ENCODE measurements at places on chromosomes 1 and 21. TPM values are rescaled to one million over a fixed set of nuclear protein-coding genes. Genes with fewer than 3 reads are reported as not detected.

GRCh38 chr1:231315887-231316286, 21.8 kb downstream of the EXOC8 start:
- peak; percentile 46 for DNase-seq

DNA sequence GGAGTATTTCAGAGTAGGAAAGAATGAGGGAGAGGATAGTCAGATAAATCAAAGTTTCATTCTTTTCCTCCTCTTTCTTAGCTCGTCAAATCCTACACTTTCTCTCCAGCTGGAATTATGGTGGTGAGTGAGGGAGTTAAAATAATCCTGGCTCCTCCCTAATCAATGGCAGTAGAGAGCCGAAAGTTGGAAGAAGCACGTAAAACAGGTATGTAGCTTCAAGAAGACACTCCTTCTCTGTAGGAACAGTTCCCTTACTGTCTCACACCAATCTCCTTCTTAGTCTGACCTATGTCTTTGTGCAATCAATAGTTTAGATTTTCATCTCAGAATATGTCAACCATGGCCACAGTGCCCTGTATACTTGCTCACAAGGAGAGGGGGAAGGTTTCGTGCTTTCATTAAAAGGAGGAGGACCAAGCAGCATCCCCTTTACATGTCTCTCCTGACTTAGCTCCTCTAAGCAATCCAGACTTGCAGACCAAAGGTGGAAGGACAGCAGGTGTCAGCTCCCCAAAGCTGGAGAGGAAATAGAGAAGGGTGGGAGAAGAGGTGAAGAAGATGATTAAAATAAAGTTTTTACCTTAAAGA, 878 bp downstream of the MINDY1 start:
- DNase-seq: no peak

DNA sequence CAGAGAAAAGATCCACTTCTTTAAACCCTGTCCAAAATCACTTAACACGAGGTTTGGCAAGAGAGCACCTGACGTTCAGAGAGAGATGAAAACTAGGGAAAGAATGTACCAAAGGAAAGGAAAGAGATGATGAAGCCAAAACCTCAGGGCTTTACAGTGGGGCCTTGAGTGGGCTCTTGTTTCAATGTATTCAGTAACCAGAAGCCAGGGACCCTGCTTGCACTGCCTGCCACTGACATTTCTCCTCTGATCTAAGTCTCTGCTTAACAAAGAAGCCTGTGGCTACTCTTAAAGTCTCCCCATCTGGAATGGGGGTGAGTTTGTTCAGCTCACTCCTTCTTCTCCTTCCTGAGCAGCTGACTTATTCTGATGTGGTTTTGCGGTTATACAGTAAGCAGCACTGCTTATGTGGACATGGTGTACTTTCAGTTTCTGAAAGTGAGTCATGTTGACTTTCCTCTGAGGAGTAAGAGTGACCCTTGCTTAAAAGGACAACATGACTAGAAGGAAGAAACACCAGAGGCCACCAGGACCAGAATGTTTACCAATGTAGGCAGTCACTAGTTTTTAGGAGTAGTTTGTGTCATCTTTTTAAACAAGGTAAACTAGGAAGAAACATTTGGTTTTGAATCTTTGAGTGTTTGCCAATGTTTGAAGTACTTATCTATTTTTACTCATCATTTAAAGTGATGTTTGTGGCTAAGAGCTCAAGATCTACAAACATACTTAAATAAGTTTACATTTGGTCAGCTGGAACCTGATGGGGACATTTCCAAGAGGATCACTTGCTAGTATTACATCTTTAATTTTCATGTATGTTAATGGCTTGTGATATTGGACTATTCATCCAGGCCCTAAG, 87.4 kb downstream of the FASLG start:
- DNase-seq: peak; percentile 34

- DNase-seq: no peak
Measured at GRCh38 chr1:85093644-85094043, 45.3 kb upstream of the MCOLN3 start.

- no peak for DNase-seq
Measured at GRCh38 chr1:47837866-47838561, 159.2 kb downstream of the TRABD2B start.

GRCh38 chr1:109547463-109548320, 723 bp upstream of the GNAI3 start:
- peak; percentile 18 for DNase-seq

DNA sequence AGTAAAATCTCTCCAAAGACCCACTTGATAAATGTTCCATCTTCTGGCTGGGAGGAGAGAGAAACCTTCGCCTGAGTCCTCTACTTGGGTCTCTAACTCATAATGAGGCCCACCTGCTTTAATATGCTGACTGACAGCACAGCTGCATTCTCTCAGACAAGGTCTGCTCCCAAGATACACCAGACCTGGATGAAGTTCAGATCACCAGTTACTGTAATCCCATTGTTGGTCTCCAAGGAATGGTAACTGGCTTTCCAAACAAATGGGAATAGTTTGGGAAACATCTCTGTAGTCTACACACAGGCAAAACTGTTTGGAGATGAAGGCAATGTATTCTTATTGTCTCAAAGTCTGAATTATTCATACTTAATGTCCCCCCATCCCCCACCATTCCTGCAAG, 27.9 kb upstream of the COL24A1 start:
- no peak for DNase-seq

GRCh38 chr1:9719978-9720722, 68.6 kb downstream of the PIK3CD start:
- no peak for DNase-seq

- no peak for DNase-seq
Measured at GRCh38 chr21:19239696-19240095, 836.1 kb upstream of the TMPRSS15 start.

- DNase-seq: no peak
Measured at GRCh38 chr1:225746361-225747179, 31.1 kb upstream of the SRP9 start.

DNA sequence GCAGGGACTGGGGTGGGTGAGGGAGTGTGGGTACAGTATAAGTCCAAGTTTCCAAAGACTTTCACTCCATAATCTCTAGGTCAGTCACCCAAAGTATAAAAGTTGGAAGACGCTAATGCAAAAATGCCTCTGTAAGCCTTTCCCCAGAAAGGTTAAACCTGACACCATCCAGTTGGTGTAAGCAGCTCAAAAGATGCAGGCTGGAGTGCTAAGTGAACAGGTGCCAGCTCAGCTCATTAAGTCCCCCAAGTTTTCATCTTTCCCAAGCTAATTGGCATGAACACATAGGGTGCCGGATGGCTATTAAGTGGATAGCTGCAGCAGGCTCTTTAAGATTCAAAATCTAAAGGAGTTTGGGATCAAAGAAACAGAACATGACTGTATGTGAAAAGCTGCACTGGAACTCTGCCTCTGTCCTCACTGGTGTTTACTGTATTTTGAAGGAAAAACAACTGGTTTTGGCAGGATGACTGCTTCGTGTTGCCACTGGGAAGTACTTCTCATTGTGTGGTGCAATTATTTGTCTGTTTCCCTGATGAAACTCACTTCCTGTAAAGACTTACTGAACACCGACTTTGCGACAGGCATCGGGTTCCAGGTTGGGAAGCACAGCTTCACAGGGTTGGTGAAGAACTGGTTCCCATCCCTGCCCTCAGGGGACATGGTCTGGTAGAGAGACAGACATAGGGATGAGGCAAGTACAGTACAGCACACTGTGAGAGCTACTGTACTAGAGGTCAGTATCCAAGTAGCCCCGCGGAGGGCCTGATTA, 152.7 kb downstream of the DAB1 start:
- DNase-seq: no peak

GRCh38 chr21:44519346-44520325, 20.4 kb downstream of the KRTAP10-1 start:
- no peak for DNase-seq

- DNase-seq: no peak
Measured at GRCh38 chr1:68429233-68429808, 20.4 kb downstream of the RPE65 start.

GRCh38 chr1:8661185-8662110, 156.0 kb downstream of the RERE start:
- DNase-seq: no peak

DNA sequence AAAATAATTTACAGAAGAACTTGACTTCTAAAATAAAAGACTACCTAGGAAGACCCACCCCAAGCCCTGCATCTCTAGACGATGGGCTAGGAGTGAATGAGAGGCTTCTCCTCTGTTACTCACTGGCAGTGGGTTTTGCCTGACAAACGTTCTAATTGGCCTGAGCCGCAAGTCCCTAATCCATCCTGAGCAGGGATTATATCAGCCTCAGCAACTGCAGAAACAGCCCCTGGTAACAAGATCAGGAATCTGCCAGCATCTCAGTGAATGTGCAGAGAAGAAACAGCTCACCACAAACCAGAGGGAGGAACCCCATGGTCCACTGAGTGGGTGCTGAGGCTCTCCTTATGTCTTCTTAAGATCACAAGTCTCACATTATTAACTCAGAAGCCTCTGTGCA, 240.6 kb downstream of the BRINP2 start:
- no peak for DNase-seq

SHISAL2A gene
- total RNA-seq: 14.2 TPM

S100A13 gene
- 5.7 TPM for total RNA-seq

CRP gene
- not detected for total RNA-seq

TAL1 gene
- not detected for total RNA-seq

RGS4 gene
- not detected for total RNA-seq

TNFSF4 gene
- total RNA-seq: 4.1 TPM

NCDN gene
- total RNA-seq: 36.0 TPM

RNU1-3 gene
- 961 TPM for total RNA-seq

LCE2B gene
- total RNA-seq: not detected

All from activated naive CD8-positive, alpha-beta T cell treated with anti-CD3 and anti-CD28 coated beads for 36 hours (primary cell).